ENCODE measurements at places on chromosomes 7 and 10. TPM values are rescaled to one million over a fixed set of nuclear protein-coding genes. Genes with fewer than 3 reads are reported as not detected.

The MACROH2A2 gene
- 22.9 TPM for total RNA-seq

The CD36 gene
- 0.39 TPM for total RNA-seq

GRCh38 chr10:117408436-117409384 is 33.5 kb upstream of the PDZD8 start:
- DNase-seq, result no peak

- DNase-seq, result no peak
Measured at GRCh38 chr7:11341285-11341944, 367.7 kb downstream of the PHF14 start.

- no peak for DNase-seq
Measured at GRCh38 chr10:3838460-3839437, 53.7 kb upstream of the KLF6 start.

DNA sequence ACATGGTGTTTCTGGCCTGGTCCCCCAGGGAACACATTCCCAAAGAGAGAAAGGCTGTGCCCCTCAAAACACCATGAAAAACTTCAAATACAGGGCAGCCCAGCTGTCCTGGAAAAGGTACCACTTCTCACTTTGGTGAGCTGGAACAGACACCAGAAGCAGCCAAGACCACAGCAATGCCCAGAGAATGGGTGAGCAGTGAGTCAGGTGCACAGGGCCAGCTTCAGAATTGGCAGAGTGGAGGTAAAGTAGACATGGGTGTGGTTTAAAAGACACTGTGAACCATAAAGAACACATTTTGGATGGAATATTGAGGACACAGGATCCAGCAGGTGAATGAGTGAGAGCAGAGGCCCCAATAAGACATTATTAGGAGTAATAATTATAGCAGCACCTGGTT is 51.3 kb downstream of the FAM13C start:
- no peak for DNase-seq

- no peak for DNase-seq
Measured at GRCh38 chr10:6843894-6844650, 264.0 kb upstream of the PRKCQ start.
